ENCODE measurements at places on chromosomes 16 and 17. TPM values are rescaled to one million over a fixed set of nuclear protein-coding genes. Genes with fewer than 3 reads are reported as not detected.

- DNase-seq = no peak
Observed at GRCh38 chr16:31348579-31348978, 6.4 kb upstream of the ITGAX start.

Gene NHLRC4
- total RNA-seq = 0.36 TPM

Gene ADCY9
- 27.2 TPM for total RNA-seq

GRCh38 chr16:73420676-73421075, 372.7 kb upstream of the ZFHX3 start:
- DNase-seq = no peak

- DNase-seq = no peak
Observed at GRCh38 chr16:87410968-87411367, 18.8 kb downstream of the MAP1LC3B start.

DNA sequence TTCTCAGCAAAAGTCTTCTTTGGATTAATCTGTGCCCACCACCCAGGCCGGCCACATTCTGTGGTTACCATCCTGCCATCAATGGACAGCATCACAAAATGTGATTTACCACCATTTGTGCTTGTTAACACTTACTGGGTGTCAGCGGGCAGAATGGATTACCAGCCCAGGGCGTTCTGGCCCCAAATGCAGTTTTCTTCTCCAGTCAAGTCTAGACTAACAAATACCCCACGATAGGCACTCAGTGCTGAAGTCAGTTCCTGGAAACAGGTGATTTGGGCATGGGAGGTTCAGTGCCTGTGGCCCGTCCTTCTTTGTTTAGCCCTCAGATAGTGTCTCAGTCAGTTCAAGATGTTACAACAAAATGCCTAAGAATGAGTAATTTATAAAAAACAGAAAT, 38.8 kb upstream of the PHOSPHO1 start:
- no peak for DNase-seq

GRCh38 chr17:45230410-45230786, 8.7 kb downstream of the FMNL1 start:
- DNase-seq = no peak

Gene C16orf74
- 0.52 TPM for total RNA-seq

GRCh38 chr17:80082403-80083135, 18.8 kb upstream of the GAA start:
- peak; percentile 64 for DNase-seq

- DNase-seq = no peak
Observed at GRCh38 chr17:80774146-80774545, 217.5 kb upstream of the CHMP6 start.

Gene CPHXL2
- not detected for total RNA-seq

GRCh38 chr16:46737621-46738214, 10.4 kb downstream of the MYLK3 start:
- DNase-seq = no peak

Gene KRTAP3-1
- total RNA-seq = not detected

GRCh38 chr16:85659805-85660511, 28.8 kb downstream of the GINS2 start:
- peak; percentile 66 for DNase-seq

Gene SLC13A2
- total RNA-seq = 26.5 TPM

Gene TPSG1
- total RNA-seq = 124 TPM

DNA sequence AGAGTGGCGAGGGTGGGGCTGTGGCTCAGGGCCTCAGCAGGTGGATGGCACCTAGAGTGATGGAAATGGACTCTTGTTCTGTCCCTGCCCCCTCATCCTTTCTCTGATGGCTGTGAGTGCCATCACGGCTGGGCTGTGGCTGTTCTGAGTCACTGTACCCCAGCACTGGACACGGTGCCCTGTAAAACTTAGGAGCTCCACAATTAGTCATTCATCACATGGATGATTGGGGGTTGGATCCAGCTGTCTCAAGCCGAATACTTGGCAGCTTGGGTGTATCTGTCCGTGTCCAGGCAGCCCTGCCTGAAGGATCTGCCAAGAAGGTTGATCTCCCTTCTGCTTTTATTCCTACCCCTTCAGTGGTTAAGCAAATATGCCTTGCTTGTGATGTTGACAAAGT, 295.5 kb upstream of the EEF2KMT start:
- no peak for DNase-seq

DNA sequence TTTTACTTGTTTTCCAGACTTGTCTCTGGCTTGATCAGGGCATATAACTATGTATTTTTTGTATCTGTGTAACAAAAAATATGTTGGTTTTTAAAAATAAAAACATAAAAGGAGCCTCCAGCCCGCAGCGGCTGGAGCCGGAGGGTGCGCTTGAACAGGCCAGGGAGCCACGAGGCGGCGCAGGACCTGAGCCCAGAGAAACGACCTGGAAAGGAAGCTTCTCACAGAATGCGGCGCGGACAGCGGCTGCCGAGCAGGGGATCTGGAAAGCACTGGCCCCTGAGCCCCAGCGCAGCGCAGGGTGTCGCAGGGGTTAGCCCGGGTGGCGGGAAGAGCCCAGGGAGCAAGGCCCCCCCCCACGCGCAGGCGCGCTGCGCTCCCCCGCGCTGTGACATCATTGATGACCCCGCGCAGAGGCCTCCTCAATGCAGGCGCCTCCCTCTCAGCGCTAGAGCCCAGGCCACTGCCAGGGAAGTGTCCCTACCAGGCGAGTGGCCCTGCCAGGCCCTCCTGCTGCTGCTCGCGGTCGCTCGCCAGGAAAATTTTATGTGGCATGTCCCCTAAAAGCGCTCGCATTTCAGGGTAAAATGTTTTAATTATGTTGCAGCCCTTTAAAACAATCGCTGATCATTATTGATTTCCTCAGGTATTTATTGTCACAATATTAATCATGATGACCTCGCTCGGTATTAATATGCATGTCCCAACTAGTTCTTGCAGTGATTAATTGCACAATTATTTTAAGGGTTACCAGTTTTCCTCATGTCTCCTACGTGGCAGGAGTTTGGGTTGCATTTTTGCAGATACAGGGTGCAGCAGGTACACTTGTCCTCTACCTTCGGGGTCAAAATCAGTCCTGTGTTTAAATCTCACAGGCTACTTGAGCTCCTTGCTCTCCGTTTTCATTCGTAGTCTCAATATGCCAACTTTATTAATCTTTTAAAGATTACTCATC, 134.2 kb downstream of the USP22 start:
- DNase-seq = peak; percentile 90

DNA sequence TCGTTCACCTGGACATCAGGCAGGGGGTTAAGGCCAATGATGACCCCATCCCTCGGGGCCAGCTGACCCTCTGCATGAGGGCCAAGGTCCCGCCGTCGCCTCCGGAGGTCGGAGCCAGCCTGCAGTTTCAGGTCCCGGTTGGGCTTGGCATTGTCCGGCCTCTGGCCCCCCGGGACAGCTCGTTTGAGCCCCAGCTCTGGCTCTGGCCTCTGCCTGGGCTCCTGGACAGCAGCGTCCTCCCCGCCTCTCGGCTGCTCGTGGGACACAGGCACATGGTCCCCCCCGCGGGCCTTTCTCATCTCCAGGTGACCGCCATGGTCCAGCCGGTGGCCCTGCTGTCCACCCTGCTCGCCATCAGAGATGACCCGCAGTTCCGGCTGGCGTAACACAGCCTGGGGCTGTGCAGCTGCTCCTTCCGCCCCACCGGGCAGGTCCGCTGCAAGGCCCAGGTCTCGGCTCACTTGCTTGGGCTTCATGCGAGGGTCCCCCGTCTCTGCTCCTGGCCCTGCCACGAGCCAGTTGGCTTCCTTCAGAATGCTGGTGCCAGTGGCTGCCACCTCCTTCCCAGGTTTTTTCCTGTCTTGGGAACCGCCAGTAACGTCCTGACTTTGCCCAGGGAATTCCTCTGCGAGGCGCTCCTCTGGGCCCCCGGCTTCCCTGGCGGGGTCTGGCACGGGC, 6.7 kb downstream of the NDUFAF8 start:
- DNase-seq = no peak

Gene PNMT
- 0.73 TPM for total RNA-seq

DNA sequence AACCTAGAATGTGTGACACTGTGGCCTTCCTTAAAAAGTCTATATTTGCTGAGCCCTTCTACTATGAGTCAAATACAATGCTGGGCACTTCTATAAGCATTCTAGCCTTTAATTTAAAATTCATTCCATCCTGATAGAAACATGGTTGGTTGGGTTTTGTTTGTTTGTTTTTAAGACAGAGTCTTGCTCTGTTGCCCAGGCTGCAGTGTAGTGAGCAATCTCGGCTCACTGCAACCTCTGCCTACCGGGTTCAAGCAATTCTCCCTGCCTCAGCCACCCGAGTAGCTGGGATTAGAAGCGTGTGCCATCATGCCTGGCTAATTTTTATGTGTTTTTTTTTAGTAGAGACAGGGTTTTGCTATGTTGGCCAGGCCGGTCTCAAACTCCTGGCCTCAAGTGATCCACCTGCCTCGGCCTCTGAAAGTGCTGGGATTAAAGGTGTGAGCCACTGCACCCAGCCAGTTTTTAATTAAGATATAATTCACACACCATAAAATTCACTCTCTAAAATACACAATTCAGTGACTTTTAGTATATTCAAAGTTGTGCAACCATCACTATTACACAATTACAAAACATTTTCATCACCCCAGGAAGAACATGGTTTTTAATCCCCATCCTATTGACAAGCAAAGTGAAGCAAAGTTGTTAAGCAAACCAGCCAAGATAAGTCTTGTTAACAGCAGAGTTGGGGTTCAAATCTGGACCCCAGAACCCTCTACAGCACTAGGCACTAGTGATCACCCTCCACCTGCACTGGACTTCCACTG, 42.8 kb downstream of the CMTM4 start:
- no peak for DNase-seq

DNA sequence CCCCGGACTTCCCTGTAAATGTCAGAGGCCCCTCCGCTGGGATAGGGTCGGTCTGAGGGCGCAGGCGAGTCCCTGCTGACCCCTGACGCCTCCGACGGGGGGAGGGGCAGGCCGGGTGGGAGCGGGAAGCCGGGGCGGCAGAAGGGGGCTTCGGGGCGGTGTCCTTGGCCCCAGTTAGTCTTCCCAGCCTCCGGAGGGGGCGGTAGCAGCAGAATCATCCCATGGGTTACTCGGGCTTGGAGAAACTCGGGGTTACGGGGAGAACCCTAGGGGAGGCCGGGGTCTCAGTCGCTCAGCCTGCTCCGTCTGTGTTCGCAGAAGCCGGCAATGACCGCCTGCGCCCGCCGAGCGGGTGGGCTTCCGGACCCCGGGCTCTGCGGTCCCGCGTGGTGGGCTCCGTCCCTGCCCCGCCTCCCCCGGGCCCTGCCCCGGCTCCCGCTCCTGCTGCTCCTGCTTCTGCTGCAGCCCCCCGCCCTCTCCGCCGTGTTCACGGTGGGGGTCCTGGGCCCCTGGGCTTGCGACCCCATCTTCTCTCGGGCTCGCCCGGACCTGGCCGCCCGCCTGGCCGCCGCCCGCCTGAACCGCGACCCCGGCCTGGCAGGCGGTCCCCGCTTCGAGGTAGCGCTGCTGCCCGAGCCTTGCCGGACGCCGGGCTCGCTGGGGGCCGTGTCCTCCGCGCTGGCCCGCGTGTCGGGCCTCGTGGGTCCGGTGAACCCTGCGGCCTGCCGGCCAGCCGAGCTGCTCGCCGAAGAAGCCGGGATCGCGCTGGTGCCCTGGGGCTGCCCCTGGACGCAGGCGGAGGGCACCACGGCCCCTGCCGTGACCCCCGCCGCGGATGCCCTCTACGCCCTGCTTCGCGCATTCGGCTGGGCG, 542 bp downstream of the GUCY2D start:
- no peak for DNase-seq

Gene KRT16
- total RNA-seq = not detected

DNA sequence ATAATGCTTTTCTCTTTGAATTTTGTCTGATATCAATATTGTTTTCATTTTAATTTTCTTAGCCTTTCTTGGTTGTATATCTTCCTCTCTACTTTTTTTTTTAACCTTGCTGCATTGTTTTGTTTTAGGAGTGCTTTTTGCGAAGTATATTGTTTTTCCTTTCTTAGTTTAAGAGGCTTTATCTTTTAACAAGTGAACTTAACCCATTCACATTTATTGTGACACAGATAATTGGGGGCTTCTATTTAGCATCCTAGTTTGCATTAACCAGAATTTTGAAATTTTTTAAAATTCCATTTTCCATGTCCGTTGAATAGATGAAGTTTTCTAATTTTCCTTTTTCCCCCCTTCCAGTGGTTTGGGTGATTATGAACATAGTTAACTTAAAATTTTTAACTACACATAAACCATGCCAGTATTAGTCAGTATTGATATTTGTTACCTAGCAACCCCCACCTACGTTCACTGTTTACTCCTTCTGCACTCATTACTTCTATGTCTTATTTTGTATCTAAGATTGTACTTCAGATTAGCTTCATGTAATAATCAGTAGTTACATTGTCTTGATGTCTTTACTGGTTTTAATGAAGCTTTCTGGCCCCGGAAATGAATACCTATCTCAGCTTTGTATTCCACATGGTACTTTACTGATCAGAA, 44.4 kb downstream of the TNRC6A start:
- no peak for DNase-seq

- DNase-seq = no peak
Observed at GRCh38 chr16:47977802-47978201, 178.0 kb downstream of the ABCC12 start.

Gene GPR179
- total RNA-seq = not detected

DNA sequence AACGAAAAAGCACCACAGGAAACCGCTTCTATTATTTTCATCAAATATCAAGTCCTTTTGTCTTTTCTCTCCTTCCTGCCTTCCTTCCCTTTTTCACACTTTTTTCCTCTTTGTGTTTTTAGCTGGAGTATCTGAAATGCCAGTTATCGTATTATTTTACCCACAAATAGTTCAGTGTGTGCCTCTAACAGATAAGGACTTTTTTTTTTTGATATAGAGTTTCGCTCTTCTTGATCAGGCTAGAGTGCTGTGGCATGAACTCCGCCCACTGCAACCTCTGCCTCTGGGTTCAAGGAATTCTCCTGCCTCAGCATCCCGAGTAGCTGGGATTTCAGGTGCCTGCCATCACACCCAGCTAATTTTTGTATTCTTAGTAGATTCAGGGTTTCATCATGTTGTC, 10.7 kb downstream of the DNAAF1 start:
- DNase-seq = no peak

DNA sequence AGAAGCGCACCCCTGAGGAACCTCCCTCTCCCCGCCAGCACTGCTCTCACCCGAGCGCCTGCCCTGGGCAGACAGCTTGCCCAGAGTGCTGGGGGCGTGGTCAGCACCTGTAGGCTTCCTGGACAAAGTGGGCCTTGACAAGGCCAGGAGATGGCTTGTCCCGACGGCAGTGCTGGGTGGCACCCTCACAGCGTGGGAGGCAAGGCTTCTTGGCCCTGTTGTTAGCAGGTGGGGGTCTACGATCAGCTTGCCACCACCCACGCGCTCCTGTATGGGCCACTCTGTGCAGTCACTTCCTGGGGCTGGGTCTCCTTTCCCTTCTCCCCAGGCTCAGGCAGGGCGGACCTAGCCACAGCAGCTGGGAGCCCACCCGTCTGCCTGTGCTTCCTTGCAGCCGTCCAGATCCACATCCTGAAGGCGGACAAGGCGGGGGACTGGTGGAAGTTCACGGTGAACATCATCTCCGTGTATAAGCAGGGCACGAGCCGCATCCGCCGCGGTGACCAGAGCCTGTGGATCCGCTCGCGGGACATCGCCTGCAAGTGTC, 218.0 kb downstream of the NTN1 start:
- DNase-seq = peak; percentile 51

DNA sequence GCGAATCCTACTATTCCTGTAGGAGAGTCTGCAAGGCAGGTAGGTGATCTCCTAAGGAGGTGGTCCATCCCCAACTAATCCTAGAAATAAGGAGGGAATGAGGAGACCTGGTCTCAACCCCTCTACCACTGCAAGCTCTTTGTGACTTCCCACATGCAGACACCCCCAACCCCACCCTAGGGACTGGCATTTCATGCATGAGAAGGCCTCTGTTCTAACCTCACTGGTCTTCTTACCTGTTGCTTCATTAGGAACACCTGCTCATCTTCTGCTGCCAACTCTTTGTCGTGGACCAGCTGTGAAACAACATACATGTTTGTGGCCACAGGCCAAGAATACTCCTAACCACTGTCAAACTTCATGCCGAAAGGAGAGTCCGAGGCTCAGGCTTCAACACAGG, 22.6 kb downstream of the DYNC1LI2 start:
- DNase-seq = no peak
